Hematopoietic multipotent progenitor cell treated with erythropoietin and hydrocortisone succinate and interleukin-3 and kit ligand, for 17 days (in vitro differentiated cells): ENCODE measurements at places on chromosomes 3 and 15.

GRCh38 chr3:178181088-178181487 lies 355.1 kb upstream of the KCNMB2 start:
- DNase-seq, result no peak

DNA sequence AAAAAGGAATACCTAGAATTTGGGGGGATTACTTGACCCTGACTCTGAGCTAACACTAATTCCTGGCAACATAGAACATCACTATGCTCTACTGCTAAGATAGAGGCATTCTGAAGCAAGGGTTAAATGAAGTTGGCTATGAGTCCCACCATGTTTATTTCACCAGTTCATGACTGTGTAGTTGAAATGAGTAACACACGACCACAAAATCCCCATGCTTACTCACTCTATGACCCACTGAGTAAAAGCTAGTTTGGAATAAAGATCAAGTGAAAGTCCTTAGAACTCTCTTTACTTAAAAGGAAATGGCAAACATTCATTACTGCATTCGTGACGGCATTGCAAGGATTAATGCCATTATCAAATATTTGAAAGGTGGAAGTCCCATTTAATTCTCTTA lies 47.4 kb downstream of the MRPL46 start:
- no peak for DNase-seq

GRCh38 chr3:88003115-88003755 lies 55.6 kb downstream of the CGGBP1 start:
- peak; percentile 76 for DNase-seq

DNA sequence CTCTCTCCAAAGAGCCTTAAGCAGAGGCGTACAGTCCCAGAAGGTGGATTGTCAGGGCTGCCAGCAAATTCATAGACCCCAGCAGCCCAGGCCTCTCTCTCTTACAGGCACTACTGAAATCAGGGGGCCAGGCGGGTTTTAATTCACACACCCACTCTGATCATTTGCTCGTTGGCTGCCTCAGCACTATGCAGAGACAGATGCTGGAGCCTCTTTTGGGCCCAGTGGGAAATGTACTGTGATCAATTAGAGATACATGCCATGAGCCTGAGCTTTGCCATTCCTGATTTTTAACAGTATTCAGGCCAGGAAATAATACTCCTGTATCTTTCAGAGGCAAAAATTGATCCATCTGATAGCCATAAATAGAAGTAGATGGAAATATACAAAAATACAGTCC lies 53.0 kb downstream of the CMTM6 start:
- no peak for DNase-seq

DNA sequence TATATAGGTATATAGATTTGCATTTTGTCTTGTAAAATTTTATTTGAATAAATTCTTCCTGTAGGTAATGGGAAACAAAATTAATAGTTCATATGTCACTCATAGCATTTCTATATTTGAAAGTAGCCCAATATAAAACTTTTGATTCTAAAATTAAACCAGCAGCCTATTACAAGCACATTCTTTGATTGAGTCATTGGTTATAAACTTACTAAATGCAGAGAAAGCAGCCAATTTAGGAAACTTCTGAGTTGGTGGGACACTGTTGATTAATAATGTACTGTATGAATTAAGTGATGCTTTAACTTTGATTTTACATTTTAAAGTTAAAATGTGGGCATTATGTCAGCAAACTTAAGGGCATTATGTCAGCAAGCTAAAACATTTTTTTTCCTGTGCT lies 34.5 kb downstream of the NR1D2 start:
- DNase-seq, result no peak

- no peak for DNase-seq
Observed at GRCh38 chr15:77035584-77035983, 35.3 kb downstream of the TSPAN3 start.

DNA sequence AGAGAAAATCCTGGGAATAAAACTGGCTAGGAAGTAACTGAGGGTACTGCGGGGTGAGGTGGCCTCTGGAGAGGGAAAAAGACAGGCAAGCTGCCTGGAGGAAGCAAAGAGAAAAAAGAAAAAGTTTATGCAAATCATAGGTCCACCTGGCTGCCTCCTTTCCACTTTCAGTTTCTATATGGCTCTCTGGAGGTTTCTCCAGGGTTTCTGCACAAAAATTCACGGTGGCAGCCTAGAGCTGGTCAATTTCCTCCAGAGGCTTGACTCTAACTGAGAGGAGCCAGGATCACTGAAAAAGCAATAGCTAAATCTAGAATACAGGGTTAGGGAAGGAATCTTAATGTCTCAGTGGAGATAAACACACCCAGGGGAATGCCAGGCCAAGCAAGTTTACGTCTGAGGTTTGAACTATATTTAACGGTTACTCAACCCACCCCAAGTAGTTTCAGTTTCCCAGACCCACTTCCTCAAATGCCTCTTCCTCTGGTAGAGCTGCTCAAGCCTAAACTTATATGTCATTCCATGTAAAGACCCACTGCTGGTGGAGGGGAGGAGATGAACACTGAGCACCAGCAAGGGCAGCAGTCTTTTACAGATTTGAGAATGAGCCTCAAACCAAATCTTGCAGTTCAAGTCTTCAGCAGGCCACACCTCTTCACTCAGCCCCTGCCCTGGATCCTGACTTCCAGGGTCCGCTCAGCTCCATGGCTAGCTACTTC lies 5.7 kb downstream of the LYSMD2 start:
- no peak for DNase-seq

GRCh38 chr15:90266061-90266431 lies 574 bp downstream of the NGRN start:
- peak; percentile 70 for DNase-seq

DNA sequence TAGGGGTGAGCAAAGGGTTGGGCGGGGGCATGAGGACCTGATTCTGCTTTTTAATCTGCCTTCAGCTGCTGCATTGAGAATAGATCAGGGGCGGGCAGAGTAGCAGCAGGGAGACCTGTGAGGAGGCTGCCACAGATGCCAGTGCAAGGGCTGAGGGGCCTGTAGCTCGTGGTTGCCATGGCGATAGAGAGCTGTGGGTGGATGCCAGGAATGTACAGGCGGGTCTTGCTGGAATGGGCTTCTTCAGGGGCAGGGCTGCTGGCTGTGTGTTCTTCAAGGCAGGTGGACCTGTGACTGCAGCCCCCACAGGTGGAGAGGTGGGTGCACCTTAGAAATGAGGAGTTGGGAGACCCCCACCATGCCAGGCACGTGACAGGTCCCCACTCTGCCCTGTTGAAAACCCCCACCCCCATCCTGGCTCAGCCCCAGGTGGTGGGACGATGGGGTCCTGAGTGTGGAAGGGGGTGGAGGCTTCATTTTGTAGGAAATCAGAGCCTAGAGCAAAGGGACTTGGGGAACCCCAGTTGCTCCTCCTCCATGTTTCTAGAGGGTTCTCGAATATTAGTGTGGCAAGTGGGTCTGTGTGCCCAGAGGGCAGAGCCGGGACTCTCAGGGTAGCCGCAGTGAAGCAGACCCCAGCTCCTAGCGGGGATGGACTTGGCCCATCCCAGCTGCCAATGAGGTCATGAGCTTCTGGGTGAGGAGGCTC lies 38.3 kb downstream of the SLC6A6 start:
- no peak for DNase-seq

DNA sequence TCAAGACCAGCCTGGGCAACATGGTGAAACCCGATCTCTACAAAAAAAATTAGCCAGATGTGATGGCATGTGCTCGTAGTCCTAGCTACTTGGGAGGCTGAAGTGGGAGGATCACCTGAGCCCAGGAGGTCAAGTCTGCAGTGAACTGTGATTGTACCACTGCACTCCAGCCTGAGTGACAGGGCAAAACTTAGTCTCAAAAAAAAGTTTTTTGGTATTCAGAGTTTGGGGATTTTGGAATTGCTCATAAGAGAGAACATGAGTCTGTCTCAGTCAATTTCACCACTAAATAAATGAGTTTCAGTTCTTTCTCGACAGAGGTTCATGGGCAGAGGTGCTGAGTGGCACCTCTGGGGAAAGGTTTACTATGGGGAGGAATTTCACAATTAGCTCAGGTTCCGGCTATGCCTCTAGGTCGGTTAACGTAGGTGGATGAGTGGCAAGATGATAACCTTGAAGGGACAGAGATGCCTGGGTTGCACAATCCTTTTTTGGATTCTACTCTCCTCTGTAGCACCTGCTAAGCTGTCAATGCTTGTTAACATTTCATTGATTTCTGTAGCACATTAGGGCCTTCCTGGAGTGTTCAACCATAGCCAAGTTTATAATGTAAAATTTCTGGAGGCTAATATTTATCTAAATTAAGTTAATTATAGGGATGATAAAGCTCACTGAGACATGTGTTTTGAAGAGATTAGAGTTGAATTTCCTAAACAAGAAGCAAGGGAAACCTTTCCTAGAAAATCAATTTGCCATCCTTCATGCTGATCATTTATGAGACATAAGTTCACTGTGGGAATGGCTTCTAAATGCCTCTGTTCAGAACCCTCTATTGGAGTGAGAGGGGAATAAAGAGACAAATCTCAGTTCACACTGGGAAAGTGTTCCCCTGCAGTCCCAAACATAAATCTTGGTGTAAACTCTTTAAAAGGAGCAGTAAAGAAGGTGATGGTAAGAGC lies 37.4 kb upstream of the DCP1A start:
- DNase-seq, result no peak

GRCh38 chr3:66276705-66277274 lies 56.0 kb downstream of the SLC25A26 start:
- DNase-seq, result peak; percentile 37

- DNase-seq, result no peak
Observed at GRCh38 chr15:70238917-70239316, 141.2 kb upstream of the TLE3 start.

GRCh38 chr3:187739561-187740332 lies 5.5 kb downstream of the BCL6 start:
- peak; percentile 82 for DNase-seq

DNA sequence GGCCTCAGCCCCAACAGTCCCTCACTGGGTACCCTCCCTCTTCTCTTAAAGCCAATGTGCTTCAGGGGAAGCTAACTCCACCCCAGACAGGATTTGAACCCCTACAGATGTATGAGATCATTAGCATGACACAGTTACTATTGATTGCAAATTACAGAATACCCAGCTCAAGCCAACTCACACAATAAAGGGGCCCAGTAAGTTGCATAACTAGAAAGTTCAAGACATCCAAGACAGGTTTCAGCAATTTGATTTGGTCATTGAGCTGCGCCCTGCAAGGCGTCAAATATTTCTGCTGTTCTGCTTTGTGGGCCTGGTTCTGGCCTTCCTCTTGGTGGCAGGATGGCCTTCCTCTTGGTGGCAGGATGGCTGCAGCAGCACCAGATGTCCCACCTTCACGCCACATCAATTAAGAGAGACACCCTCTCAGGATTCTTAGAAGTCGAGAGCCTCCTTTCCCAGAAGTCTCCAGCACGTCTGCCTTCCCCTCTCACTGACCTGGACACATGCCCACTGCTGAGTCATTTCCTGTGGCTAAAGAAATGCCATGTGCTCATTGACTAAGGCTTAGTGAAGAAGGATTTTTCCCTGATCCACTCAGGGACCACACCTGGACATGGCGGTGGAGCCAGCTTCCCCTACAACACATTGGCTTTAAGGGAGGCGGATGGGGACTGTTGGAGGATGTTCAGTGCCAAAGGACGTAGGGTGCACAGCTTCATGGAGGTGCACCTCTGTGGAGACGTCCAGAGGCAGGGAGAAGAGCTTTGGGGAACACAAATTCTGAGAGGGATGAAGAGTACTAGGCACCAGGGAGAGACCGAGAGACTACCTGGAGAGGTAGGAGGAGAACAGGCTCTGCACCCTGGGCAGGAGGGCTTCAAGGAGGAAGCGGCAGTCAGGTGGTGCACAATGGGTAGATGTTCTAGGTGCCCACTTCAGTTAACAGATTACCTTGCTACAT lies 49.1 kb downstream of the DNASE1L3 start:
- no peak for DNase-seq

DNA sequence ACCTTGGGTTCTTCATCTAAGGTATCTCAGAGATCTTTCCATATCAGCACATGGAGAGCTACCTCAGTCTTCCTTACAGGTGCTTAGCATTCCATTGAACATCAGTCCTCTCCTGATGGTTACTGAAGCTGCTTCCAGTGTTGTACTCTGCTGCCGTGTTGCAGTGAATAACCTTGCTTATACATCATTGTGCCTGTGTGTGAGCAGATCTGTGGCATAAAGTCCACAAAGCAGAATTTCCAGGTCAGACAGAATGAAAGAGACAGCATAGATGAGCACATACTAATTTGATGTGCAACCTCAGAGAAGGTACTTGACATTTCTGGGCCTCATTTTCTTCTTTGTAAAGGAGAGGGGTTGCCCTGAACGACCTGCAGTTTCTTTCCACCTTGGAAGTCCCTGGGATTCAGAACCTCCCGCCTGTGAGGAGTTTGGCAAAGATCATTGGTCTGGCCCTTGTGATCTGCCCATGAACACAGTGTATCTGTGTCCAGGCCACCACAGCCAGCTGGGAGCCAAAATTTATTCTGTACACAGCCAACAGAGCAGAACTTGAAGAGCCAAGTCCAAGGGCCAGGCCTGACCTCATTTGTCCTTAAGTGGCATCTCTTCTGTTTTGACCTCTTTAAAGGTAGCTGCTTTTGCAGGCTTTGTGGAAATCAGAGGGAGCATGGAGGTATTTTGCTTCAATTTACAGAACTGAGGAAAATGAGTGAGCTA lies 57.2 kb upstream of the SLC7A14 start:
- DNase-seq, result no peak

DNA sequence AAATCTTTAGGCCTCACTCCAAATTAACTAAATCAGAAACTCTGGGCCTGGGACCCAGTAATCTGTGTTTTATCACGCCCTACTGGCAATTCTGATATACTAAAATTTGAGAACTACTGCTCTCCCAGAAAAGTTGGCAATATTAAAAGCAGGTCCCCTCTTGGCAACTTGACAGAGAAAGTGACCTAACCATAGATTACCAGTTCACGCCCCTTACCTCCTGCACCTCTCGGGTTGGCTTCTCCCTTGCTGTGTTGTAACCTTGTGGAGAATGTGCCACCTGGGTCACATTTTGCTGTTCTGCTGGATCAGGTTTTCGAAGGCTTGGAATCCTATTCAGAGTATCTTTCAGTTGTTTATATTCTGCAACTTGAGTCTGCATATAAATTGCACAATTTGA lies 59.1 kb downstream of the GOLIM4 start:
- DNase-seq, result no peak

DNA sequence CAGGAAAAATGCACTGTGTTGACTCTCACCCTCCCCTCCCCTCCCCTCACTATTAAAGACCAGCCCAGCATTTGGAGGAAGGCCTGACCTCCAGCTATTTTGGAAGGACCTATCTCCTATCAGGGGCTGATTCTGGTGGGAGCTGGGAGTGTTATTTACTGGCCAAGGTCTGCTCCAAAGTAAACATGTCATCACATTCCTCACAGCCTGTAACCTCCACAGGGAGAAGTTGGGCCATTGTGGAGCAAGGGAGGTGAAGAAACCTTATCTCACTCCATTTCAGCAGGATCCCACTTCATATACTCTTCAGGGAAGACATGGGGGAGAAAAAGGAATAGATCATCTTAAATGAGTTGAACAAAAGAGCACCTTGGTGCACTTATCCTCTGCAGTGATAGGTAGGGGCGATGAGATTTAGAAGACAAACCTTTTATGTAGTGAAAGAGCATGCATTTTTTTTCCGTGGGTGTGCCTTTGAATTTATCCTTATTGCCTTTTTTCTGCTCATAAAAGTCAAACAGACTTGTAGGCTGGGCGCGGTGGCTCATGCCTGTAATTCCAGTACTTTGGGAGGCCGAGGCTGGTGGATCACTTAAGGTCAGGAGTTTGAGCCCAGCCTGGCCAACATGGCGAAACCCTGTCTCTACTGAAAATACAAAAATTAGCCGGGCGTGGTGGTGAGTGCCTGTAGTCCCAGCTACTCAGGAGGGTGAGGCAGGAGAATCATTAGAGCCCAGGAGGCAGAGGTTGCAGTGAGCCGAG lies 15.6 kb upstream of the FLNB start:
- no peak for DNase-seq
